ENCODE measurements at places on chromosomes 7 and 10.

GRCh38 chr10:113566888-113567287, 14.0 kb downstream of the HABP2 start:
- no peak for DNase-seq

- peak; percentile 11 for DNase-seq
Measured at GRCh38 chr10:117374506-117375359, 507 bp downstream of the PDZD8 start.

- no peak for DNase-seq
Measured at GRCh38 chr7:94605031-94605430, 50.9 kb downstream of the SGCE start.

DNA sequence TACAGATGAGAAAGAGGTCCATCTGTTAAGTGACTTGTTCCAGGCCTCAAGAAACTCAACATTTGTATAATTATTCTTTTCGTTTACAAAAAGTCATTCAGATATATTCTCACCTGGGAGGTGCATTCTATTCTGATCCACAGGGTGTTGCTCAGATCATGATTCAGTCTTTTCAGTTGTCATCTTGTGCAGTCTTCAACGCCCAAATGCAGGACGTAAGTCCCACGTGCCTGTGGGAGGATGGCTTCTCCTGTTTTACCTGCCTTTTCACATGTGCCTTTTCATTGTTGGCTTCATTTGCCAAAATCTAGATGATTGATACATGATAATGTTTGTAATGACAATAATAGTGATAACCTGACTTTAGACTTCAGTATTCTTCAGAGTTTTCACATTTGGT, 46.5 kb downstream of the SLK start:
- DNase-seq: no peak

DNA sequence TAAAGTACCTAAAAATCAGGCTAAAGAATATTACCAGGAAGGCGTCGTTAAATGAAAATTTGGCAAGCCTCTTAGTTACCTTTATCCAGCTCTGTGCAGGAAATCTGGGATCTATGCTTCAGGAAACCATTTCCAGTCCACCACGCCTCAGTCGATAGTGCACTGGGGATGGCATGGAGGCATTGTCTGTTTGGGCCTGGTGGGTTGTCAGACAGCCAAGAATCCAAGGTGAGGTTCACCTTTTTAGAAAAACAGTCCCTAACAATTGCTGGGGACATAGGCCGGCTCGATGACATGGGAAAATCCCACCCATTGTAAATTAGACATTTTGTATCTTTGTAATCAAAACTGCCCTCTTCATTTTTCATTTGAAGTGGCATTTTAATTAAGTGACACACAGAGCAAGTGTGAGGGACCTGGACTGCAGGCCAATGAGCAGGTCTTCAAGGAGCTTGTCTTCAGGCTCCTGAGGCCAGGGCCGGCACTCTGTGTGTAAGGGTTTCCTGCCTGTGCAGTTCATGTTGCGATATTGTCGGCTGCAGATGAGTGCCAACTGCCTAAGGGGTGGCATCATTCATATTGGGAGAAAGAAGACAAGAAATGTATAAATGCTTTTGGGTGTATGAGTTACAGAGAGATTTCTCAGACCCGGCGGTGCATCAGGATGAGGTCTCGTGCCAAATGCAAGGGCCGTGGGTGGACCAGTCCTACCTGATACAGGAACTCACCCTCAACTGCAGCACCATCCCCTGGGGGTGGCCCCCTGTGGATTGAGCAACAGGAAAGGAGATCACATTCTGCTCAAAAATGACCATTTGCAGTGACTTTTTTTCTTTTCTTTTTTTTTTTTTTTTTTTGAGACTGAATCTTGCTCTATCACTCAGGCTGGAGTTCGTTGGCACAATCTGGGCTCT, 80.8 kb downstream of the PTPRE start:
- DNase-seq: no peak

- no peak for DNase-seq
Measured at GRCh38 chr7:17031906-17032551, 150.2 kb upstream of the AGR3 start.
